ENCODE measurements at places on chromosomes 11 and 22. TPM values are rescaled to one million over a fixed set of nuclear protein-coding genes. Genes with fewer than 3 reads are reported as not detected.

Gene YPEL1
- 2.9 TPM for total RNA-seq

Gene IGSF9B
- total RNA-seq = 0.55 TPM

Gene OR52A1
- total RNA-seq = not detected

Gene OLFML1
- total RNA-seq = 0.05 TPM

Gene GNB1L
- 9.6 TPM for total RNA-seq

Gene CD3D
- total RNA-seq = not detected

Gene MYBPC3
- total RNA-seq = not detected

Gene CHKA
- 11.1 TPM for total RNA-seq

Gene CDCA5
- 20.3 TPM for total RNA-seq

Gene ADM2
- 9.2 TPM for total RNA-seq

Gene SULT4A1
- not detected for total RNA-seq

Gene MYRF
- 0.30 TPM for total RNA-seq

Gene RIC3
- 1.4 TPM for total RNA-seq

Gene APOL3
- not detected for total RNA-seq

Gene FGF3
- total RNA-seq = not detected

Gene SERPING1
- not detected for total RNA-seq

Gene ST14
- not detected for total RNA-seq

Gene WDR74
- 64.7 TPM for total RNA-seq

Gene RASD2
- total RNA-seq = not detected

Gene FXYD2
- not detected for total RNA-seq

Gene OR4P4
- not detected for total RNA-seq

Gene CHRM1
- not detected for total RNA-seq

Gene DLG2
- total RNA-seq = 115 TPM

Gene TH
- not detected for total RNA-seq

Data from NCI-H460 (cell line).